G401 (cell line): ENCODE measurements at places on chromosomes 1 and 21. TPM values are rescaled to one million over a fixed set of nuclear protein-coding genes. Genes with fewer than 3 reads are reported as not detected.

Gene PLA2G2D
- total RNA-seq = not detected in 2 replicates

Gene C1orf185
- not detected in 2 replicates for total RNA-seq

Gene AMIGO1
- 0.07 and 0.25 TPM in 2 replicates for total RNA-seq

Gene MIXL1
- total RNA-seq = not detected in 2 replicates

Gene MRPL55
- 93.7 and 103 TPM in 2 replicates for total RNA-seq

Gene SERBP1
- 453 and 578 TPM in 2 replicates for total RNA-seq

Gene ELAPOR1
- total RNA-seq = not detected in 2 replicates

Gene IFNLR1
- 0.62 and 1.5 TPM in 2 replicates for total RNA-seq

Gene UBXN10
- total RNA-seq = 0.98 and 3.5 TPM in 2 replicates

Gene SPRR2B
- total RNA-seq = not detected in 2 replicates

Gene DENND2C
- 0.49 and 5.0 TPM in 2 replicates for total RNA-seq

Gene SUSD4
- not detected in 2 replicates for total RNA-seq

Gene PPIAL4G
- not detected in 2 replicates for total RNA-seq

Gene UBE2U
- total RNA-seq = not detected in 2 replicates

- DNase-seq = no peak
These were observed 483.9 kb downstream of the OMA1 start for GRCh38 chr1:58062635-58063034.

DNA sequence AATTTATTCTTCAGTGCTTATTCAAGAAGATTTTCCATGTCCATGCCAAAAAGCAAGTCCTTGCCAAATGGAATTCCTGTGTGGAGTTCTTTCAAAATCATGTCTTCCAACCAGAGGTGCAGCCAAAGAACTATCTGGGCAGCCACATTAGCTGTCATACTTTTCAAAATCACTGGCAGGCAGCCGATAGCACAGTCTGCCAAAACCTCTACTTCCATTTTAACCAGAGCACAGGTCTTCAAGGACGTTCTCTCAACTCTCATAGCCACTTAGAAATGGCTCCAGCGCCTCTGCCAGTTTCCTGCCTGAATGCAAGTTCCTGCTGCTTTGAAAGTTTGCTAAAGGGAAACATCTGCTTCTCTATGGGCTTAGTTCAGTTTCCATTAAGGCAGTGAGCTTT is 975.7 kb upstream of the ADGRL4 start:
- peak; percentile 25 for DNase-seq

DNA sequence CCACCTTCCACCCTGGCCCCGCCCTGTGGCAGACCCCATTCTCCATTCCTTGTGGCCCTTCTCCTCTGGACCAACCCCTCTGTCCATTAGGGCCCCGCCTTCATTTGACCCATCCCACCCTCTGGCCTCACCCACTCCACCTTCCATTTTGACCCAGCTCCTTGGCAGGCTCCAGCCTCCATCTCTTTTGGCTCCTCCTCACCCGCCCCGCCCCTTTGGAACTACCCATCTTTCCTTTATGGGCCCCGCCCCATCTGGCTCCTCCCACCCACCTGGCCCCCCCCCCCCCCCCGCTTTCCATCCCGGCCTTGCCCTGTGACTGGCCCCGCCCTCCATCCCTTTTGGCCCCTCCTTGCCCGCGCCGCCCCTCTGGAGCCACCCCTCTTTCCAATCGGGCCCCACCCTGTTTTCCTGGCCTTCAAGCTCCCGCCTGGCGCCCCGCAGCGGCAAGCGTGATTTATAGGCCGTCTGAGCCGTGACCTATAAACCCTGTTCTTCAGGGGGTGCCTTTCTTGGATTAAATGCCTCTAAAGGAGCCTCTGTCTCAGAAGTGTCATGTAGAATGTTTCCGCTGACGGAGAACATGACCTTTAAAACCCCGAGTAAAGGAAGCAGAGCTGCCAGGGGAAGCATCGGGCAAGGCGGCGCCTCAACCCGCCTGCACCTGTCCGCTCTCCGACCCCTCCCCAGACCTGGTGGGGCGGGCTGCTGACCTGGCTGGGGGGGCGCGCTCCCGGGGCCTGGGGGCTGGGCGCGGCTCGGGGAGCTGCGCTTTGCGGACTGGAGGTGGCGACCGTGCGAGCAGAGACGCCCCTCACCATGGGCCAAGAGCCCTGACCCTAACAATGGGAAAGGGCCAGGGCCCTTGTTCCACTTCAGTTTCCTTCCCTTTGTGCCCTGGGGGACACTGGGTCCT is 178.0 kb downstream of the CAMTA1 start:
- DNase-seq = no peak

GRCh38 chr1:31605908-31606427 is 11.5 kb upstream of the HCRTR1 start:
- DNase-seq = no peak

DNA sequence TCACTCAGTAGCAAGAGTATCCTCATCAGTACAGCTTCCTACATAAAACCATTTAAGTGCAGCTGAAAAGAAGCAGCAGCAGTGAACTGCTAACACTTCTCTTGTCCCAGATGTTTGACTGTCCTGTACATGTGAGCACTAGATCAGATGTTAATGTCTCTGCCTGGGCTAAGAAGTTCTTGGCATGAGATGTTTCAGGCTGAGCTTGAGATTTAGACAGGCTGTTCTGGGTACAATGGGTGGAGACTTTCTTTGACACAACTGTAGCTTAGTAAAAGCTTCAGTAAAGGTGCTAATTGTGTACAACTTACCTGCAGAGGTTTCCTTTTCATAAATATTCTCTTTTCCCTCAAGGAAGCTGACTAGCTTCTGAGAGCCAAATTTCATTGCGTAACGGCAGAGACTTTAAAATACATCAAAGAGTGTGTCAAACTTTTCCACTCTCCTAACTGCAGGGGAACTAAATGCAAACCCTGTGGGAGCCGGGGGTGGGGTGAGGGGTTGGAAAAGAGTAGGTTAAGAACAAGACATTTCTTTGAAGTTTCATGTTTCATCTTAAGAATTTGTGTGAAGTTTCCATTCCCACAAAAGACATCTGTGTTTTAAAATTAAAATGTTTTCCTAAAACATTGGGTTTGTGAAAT is 82.1 kb upstream of the CCDC190 start:
- no peak for DNase-seq

- no peak for DNase-seq
These were observed 21.1 kb downstream of the C1orf115 start for GRCh38 chr1:220711056-220711809.

DNA sequence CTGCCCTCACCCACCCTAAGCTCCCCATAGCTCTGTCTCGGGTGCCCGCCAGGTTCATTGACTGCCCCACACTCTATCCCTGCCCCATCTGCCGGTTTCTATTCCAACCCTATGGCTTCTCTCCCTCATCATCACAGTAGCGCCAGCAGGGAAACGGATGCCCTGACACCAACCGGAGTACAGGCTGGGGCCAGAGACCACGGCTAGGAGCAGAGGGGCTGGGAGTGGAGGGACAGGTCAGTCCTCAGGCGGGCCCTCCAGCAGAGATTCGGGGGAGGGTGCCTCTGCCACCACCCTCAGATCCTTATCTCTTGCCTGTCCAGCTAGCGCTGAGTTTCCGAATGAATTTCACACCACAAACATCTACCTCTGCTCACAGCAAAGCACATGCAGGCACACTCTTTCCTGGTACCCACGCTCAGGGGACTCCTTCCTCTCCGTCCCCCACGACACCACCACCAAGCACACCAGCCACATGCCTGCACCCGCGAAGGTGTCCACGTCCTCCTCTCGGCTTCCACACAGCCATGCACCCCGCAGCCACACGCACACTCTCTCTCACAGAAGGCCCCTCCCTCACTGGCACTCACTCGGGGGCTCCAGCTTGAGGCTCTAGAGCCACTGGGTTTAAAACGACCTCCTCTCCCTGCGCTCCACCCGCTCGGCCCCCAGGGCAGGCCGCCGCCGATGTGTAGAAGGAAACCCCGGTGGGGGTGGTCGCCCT is 7.2 kb downstream of the TAL1 start:
- DNase-seq = no peak

DNA sequence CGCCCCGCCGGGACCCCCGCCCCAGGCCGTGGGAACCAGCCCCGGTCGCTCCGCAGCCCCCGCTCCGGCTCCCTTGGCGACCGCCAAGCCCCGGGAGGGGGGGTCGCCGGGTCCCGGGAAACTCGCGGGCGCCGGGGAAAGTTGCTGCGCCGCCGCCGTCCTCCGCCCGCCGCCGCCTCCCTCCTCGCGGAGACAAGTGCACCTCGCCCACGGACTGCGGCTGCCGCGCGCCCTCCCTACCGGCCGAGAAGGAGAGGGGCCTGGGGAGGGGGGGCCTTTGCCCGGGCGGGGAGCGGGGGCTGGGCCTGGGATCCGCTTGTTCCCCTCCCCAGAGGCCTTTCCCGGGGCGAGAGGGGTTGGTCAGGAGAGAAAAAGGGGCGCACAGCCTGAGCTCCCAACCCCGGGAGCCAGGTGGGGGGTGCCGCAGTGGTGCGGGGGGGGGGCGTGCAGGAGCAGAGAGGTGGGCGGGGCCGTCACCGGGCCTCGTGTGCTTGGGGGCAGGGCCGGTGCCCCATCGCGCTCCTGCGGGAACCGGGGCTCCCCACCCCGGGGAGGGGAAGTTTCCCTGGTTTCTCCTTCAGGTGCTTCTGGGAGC is 592 bp downstream of the AGRN start:
- DNase-seq = no peak

- no peak for DNase-seq
These were observed 8.5 kb downstream of the CD2 start for GRCh38 chr1:116762781-116763115.

- peak; percentile 8 for DNase-seq
These were observed 1.4 kb downstream of the B3GALNT2 start for GRCh38 chr1:235502601-235503402.

- DNase-seq = no peak
These were observed 37.5 kb upstream of the NADK start for GRCh38 chr1:1815606-1816281.

DNA sequence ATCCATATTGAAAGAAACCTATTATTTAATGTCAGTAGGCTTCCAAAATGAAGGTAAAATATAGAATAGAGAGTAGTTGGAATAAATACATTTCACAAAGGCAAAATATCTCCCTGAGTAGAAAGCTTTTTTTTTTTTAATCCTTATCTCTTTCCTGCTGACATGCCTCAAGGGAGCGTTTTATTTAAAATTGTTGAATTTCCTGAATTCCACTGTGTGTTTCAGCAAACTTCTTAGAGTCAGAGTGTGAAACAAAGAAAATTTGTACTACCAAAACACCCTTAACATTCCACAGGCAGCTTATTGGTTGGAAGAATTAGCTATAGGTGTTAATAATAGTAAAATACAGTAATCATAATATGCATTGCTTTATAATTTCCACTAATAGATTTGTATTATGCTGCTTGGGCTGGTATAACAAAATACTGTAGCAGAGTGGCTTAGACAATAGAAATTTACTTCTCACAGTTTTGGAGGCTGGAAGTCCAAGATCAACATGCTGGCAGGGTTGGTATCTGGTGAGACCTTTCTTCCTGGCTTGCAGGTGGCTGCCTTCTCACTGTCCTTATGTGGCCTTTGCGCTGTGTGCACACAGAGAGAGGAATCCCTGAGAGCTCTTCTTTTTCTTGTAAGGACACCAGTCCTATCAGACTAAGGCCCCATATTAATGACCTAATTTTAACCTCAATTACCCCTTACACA is 468.4 kb upstream of the C1orf87 start:
- DNase-seq = no peak

DNA sequence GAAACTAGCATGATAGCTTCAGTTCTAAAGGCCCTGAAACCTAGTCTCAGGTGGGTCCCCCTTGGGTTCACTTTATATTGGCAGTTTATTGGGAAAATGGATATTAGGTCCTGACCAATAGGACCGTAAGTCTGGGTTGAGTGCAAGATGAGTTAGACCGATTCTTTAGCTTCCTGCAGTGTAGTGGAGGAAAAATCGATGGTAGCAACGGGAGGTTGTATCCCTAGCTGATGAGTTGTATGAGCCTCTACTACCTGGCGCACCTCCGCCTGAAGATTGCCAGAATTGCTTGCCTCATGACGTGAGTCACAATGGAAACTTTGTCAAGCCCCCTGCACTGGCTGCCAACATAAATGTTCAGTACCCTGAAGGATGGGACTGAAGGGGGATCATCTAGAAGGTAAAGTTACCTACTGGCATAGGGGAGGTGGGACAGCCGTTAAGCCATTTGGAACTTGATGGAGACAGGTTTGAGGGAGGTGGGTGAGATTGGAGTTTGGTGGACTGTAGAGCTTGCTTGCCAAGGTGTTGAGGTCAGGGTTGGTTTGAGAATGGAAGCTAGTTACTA is 3.9 kb downstream of the RCC1 start:
- DNase-seq = no peak

DNA sequence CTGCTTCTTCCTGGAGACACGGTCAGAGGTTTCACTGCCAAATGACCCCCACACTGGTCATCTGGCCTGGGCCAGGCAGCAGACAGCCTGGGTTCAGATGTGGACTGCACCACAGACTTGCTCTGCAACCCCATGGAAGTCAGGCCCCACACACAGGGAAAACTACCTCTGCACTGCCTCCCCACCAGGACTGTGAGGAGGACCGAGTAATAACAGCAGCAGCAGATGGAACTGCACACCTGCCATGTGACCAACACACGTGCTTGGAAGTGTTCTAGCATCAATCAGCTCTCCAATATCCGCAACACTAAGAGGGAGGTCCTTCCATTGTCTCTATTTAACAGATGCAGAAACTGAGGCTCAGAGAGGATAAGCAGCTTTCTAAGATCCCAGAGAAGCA is 51.4 kb downstream of the SLC9A1 start:
- DNase-seq = no peak

- no peak for DNase-seq
These were observed 52.5 kb downstream of the SELENOF start for GRCh38 chr1:86861424-86861823.

DNA sequence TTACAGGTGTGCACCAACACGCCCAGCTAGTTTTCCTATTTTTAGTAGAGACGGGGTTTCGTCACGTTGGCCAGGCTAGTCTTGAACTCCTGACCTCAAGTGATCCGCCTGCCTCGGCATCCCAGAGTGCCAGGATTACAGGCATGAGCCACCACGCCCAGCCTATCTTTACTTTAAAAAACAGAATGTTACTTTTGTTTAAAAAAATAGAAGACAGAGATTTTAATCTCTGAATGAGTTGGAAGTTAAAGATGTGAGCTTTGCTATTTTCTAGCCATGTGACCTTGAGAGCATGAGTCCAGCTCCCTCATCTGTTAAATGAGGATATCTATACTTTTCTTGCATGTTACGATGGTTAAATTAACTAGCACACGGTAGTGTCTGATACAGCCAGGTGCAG is 3.9 kb upstream of the PUM1 start:
- no peak for DNase-seq

GRCh38 chr1:112544751-112545150 is 36.0 kb downstream of the WNT2B start:
- no peak for DNase-seq

DNA sequence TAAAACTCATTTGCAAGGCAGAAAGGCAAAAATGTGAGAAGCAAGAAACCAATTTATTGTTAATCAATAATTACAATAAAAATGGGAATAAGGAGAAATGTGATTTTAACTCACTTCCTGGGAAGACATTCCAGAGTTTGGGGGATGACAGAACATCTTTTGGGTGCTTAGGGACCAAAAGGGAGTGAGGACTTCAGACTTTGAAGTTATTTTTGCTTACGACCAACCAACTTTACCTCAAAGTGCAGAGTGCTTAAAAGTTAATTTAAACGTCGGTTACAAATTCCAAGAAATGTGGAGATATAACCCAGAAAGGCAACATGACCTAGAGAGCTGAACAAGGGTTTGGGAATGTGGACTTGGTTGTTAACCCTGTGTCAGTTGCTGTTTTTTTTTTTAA is 234.5 kb upstream of the C1orf105 start:
- DNase-seq = no peak

- DNase-seq = no peak
These were observed 3.7 kb downstream of the ATP1A1 start for GRCh38 chr1:116376729-116377086.
